ENCODE measurements at places on chromosomes 6 and 20. TPM values are rescaled to one million over a fixed set of nuclear protein-coding genes. Genes with fewer than 3 reads are reported as not detected.

DNA sequence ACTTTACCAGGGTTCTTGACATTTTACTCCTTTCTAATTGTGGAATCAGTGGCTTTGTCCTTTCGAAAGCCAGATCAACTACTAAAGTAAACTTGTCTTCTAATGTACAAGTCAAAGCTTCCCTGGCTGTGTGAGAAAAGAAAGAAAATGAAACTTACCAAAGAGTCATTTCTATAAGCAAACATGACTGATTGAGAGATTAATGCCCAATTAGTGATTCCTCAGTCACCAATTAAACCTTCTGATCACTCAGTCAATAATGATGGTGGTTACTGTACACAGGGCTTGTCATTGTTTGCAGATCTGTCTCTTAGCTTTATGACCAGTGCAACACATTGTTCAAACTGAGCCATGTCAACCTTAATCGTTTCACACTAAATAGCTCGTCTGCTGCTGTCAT lies 1168.4 kb upstream of the CITED2 start:
- H3K4me1 ChIP-seq = no peaks in the 10 kb centered on the region
- no peaks in the 10 kb centered on the region for H3K36me3 ChIP-seq
- H3K4me3 ChIP-seq = no peak overlapping the region
- H3K27me3 ChIP-seq = no peaks in the 10 kb centered on the region

- no peak for DNase-seq
- H3K27ac ChIP-seq = peak overlapping the region; percentile 98
- no peaks in the 10 kb centered on the region for H3K36me3 ChIP-seq
- peaks cover 91% of the 10 kb centered on the region for H3K4me1 ChIP-seq
- H3K4me3 ChIP-seq = peak overlapping the region; percentile 18
- H3K27me3 ChIP-seq = no peaks in the 10 kb centered on the region
These were observed 1.4 kb upstream of the SLC29A1 start for GRCh38 chr6:44221961-44222335.

- DNase-seq = no peak
- no peak overlapping the region for H3K4me3 ChIP-seq
- peaks cover 10% of the 10 kb centered on the region for H3K4me1 ChIP-seq
- H3K36me3 ChIP-seq = no peaks in the 10 kb centered on the region
These were observed 6.6 kb upstream of the TP53RK start for GRCh38 chr20:46695892-46696291.

DNA sequence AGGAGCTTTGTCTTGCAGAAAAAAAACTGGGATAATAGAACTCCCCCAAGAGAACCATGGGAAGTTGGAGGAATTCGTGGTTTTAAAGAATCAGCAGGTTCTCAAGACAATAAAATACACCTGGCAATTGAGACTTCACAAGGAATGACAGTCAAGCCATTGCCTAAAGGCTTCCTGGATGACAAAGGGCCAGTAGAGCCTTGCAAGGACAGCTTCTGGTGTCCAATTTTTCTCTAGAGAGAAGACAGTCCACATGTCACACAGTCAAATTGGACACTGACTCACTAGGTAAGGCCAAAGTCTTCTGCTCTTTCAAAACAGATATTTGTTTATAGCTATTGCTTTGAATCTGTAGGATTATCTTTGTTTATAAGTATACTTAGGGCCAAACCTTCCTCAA lies 80.3 kb upstream of the BMP5 start:
- no peaks in the 10 kb centered on the region for H3K36me3 ChIP-seq
- H3K4me1 ChIP-seq = no peaks in the 10 kb centered on the region
- no peak for DNase-seq
- no peak overlapping the region for H3K4me3 ChIP-seq
- no peak overlapping the region for H3K27ac ChIP-seq
- no peaks in the 10 kb centered on the region for H3K27me3 ChIP-seq

DNA sequence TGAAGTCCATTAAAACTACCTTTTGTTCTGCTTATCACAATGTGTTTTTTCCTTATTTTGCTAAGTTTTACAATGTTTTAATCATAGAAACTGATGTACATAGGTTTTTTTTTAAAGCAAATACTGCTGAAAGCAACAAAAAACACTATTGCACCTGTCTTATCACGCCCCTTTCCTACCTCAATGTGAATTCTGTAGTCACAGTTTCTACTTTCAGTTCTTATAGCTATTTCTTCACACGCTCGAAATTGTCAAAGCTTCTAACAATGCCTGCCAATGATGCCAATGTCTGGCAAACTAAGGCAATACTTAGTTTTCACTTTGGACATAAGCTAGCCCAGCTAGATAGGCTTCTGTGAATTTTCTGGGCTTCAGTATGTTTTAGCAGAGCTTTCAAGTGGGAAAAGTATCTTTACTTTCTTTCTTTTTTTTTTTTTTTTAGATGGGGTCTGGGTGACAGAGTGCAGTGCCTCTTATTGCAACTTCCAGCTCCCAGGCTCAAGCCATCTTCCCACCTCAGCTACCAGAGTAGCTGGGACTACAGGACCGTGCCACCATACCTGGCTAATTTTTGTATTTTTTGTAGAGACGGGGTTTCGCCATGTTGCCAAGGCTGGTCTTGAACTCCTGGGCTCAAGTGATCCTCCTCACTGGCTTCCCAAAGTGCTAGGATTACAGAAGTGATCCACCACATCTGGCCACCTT lies 85.5 kb upstream of the HTR1B start:
- no peak overlapping the region for H3K27ac ChIP-seq
- DNase-seq = no peak
- H3K27me3 ChIP-seq = no peaks in the 10 kb centered on the region
- H3K36me3 ChIP-seq = no peaks in the 10 kb centered on the region

DNA sequence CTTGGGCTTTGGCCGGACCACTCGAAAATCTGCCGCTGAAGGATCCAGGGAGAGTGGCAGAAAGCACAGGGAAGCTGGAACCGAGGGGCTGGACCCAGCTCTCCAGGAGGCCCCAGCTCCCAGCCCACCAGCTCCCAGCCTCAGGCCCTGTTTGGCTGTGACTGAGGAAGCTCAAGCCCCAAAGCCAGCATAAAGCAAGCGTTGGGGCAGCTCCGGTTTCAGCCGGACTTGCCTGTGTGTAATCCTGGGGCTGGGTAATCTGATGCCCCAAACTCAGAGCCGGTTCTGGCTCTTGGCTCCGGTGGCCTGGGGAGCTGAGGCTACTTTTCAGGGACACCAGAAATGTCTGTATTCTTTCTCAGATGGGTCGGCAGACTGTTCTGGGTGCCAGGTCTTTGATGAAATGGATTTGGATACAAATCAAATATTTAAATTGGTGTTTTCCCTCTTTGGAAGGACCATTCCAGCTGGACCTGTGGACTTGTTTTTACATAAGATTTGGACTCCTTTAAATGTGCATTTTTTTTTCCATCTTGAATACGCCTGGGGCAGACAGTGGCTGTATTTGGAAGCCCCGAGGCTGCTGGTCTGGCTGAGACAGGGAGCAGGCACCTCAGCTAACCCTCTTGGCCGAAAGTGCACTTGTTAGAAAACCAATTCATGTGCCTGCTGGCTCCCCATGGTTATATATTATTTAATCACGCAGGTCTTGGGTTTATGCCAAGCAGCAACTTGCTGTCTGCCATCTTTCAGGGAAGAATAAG lies 29.7 kb downstream of the RPP40 start:
- DNase-seq = peak; percentile 67
- no peaks in the 10 kb centered on the region for H3K27me3 ChIP-seq
- H3K4me3 ChIP-seq = no peak overlapping the region
- peak overlapping the region; percentile 22 for H3K27ac ChIP-seq

DNA sequence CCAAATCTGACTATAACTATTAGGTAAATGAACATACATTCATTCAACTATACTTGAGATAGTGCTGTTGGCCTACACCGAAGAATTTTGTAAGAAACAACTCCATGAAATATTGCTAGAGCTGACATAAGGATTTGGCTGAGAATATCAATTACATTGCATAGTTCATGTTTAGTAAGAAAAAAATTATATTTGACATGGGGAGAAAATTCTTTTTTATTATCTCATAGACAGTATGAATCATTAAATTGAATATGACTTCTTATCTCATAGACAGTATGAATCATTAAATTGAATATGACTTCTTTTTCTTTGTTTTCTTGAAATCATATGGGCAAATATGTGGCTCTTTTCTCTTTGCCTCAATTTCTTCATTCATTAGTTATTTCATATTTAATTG lies 212.3 kb upstream of the HSF2 start:
- no peaks in the 10 kb centered on the region for H3K27me3 ChIP-seq
- no peaks in the 10 kb centered on the region for H3K36me3 ChIP-seq
- no peak overlapping the region for H3K27ac ChIP-seq
- H3K4me3 ChIP-seq = no peak overlapping the region
- DNase-seq = no peak
- H3K4me1 ChIP-seq = no peaks in the 10 kb centered on the region

- peaks cover 33% of the 10 kb centered on the region for H3K4me1 ChIP-seq
- DNase-seq = no peak
- no peak overlapping the region for H3K4me3 ChIP-seq
- H3K27ac ChIP-seq = no peak overlapping the region
These were observed 20.7 kb upstream of the PHACTR3 start for GRCh38 chr20:59583428-59584277.

DNA sequence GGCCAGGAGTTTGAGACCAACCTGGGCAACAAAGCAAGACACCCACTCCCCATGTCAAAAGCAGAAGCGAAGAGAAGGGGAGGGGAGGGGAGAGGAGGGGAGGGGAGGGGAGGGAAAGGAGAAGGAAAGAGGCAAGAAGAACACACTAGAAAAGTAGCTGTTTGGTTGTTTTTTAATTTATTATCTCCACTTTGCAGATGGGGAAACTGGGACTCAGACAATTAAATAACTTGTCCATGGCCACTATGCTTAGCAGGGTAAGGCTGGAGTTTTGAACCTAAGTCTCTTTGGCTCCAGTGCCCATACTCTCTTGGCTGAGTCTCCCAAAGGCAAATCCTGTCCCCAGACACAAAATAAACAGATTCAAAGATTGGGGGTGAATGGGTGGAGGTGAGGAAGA lies 12.4 kb upstream of the GHRH start:
- no peak for DNase-seq
- no peaks in the 10 kb centered on the region for H3K27me3 ChIP-seq
- H3K4me3 ChIP-seq = no peak overlapping the region
- H3K36me3 ChIP-seq = no peaks in the 10 kb centered on the region

DNA sequence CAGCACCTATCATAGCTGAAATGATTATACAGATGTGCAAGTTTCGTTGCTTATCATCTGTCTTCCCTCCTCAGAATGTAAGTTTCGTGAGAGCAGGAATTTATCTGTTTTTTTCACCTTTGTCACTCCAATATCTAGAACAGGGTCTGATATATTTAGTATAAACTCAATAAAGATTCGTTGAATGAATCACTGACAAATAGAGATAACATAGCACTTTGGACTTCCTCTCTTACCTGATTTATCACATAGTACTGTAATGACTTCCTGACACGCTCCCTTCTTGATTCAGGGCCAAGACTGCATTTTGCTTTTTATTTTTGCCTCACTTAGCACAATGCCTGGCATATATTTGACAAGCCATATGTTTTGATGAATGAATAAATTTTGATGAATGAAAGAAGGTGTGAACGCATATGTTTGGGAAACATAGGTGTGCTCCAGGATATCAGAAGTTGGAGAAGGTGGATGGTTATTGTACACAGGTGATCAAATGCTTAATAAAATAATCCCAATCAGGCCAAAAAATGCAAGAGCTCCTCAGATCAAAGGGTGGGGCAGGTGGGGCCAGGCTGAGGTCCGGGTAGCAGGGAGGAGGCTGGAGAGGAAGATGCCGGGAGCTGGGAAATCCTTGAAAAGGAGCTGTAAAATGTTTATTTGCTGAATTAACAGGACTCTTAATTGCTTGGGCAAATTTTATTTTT lies 33.0 kb downstream of the PIM1 start:
- DNase-seq = no peak
- H3K36me3 ChIP-seq = no peaks in the 10 kb centered on the region
- no peaks in the 10 kb centered on the region for H3K27me3 ChIP-seq
- no peak overlapping the region for H3K27ac ChIP-seq
- no peaks in the 10 kb centered on the region for H3K4me1 ChIP-seq
- no peak overlapping the region for H3K4me3 ChIP-seq

- H3K4me3 ChIP-seq = no peak overlapping the region
- DNase-seq = no peak
- no peaks in the 10 kb centered on the region for H3K36me3 ChIP-seq
- H3K27me3 ChIP-seq = no peaks in the 10 kb centered on the region
These were observed 17.1 kb upstream of the DHX35 start for GRCh38 chr20:38945012-38945411.

DNA sequence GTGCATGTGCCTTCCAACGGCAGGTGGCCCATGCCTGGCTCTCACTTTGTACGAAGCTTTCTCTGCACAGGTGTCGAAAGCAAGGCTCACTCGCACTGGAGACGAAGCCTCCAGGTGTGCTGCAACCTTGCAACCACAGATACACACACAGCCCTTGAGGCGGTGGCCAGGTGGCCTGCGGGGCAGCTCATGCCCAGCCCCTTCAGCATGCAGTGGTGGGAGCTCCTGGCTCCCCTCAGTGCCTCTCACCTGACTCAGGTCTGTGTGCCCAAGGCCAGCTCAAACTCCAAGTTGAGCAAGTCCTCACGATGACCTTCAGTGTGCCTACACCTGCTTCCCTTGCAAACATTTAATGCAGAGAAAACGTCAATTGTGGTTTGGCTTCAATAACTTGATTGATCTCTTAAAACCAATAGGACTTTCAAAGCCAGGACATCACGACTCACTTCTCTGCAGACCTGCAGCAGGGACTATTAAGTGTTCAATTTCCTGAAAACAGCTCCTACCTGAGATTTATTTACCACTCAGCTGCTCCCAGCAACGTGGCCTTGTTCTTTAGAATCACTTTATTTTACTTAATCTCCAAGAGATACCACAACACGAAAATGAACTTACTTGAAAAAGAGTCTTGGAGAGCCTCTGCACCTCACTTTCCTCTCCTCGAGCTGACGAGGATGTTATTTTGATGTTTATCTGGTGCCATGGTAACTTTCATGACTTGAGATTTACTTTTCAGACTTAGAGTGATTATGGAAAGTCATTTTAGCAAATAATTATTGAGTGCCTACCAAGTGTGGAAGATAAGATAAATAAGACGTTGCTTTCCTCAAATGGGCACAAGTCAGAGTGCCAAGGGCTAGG lies 86.3 kb downstream of the SLC22A23 start:
- no peak overlapping the region for H3K4me3 ChIP-seq
- no peaks in the 10 kb centered on the region for H3K27me3 ChIP-seq
- no peaks in the 10 kb centered on the region for H3K4me1 ChIP-seq
- H3K36me3 ChIP-seq = no peaks in the 10 kb centered on the region
- DNase-seq = no peak

DNA sequence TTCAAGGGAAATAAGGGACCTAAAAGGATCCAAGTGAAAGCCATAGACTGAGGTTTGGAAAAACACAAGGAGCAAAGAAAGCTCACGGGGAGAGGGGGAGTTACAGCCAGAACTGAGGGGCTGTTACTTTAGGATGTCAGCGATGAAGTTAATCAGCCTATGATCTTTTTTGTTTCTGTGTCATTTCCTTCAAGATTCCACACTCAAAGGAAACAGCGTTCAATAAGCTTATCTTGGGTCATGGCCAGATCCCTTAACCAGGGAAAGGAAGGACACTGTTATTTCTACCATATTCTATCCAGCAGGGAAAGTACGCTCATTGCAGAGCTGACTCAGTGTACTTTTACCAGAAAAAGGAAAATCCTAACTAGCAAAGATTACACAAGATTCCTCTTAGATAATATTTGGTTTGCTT lies 132.8 kb downstream of the PFDN4 start:
- DNase-seq = no peak
- no peak overlapping the region for H3K4me3 ChIP-seq
- no peaks in the 10 kb centered on the region for H3K4me1 ChIP-seq
- no peaks in the 10 kb centered on the region for H3K27me3 ChIP-seq
- H3K27ac ChIP-seq = no peak overlapping the region

Gene LRRC1
- 5.3 TPM for total RNA-seq

Gene ECT2L
- 3.5 TPM for total RNA-seq

Gene KIAA1755
- 3.1 TPM for total RNA-seq

Gene CASS4
- total RNA-seq = 2.0 TPM

Gene RIMS4
- 0.47 TPM for total RNA-seq

Gene PSMG4
- 4.4 TPM for total RNA-seq

Gene GMPR
- 70.1 TPM for total RNA-seq
